ENCODE measurements at places on chromosomes 12 and 14.

DNA sequence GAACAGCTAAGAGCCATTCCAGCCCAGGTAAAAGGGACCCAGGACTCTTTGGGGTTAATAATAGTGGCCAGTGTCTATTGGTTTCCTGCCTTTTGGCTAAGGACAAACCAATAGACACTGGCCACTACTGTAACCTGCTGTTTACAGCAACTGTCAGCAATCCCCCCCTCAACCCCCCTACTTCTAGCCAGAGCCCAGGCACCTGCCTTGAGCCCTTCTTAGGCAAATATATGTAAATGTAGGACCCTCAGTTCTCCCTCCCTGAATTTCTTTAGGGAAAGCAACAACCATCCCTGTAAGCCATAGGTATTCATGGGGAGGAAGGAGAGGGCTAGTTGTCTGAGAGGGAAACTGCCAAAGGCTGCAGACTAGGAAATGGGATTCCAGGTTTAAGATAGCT, 22.3 kb downstream of the HOXC4 start:
- H3K4me1 ChIP-seq: no peaks in the 10 kb centered on the region
- H3K36me3 ChIP-seq: no peaks in the 10 kb centered on the region
- DNase-seq: no peak
- no peaks in the 10 kb centered on the region for H3K27me3 ChIP-seq

GRCh38 chr14:65703996-65704395, 291.5 kb downstream of the FUT8 start:
- no peaks in the 10 kb centered on the region for H3K4me1 ChIP-seq
- H3K36me3 ChIP-seq: peaks cover 22% of the 10 kb centered on the region
- no peaks in the 10 kb centered on the region for H3K27me3 ChIP-seq
- H3K27ac ChIP-seq: no peak overlapping the region

GRCh38 chr14:39880106-39880695, 448.0 kb upstream of the FBXO33 start:
- H3K4me3 ChIP-seq: no peak overlapping the region
- no peaks in the 10 kb centered on the region for H3K36me3 ChIP-seq

DNA sequence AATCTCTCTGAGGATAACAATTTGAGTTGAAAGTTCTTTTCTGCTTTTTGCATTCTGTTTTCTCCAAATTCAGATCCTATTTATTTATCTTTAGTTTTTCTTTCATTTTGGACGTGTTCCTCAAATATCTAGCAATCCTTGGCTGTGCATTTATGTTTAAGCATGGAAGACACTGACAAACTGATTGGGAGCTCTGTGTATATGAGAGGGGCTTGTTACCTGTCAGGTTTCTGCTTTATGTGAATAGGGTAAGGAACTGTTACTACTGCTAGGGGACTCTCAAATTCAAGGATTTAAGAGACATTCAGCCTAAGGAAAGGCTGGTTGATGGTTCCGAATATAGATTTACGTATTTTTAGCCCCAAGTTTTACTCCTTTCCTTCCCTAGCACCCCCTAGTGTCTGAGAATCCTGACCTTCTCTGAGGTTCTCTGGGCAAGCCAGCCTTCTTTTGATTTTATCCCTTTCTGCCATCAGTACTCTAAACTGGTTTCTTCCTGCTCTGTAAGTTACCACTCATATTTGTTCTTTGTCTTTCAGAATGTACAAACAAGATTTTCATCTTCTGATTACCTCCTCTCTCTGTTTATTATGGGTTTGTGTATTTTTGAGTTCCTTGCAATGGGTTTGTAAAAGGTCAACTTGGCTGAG, 30.5 kb downstream of the YLPM1 start:
- H3K4me3 ChIP-seq: no peak overlapping the region
- no peak for DNase-seq
- peaks cover 14% of the 10 kb centered on the region for H3K4me1 ChIP-seq
- no peaks in the 10 kb centered on the region for H3K36me3 ChIP-seq
- H3K27me3 ChIP-seq: no peaks in the 10 kb centered on the region

- no peaks in the 10 kb centered on the region for H3K4me1 ChIP-seq
- H3K4me3 ChIP-seq: no peak overlapping the region
Measured at GRCh38 chr14:34858765-34859164, 16.4 kb downstream of the BAZ1A start.

GRCh38 chr12:61188801-61189595, 1071.2 kb upstream of the USP15 start:
- no peaks in the 10 kb centered on the region for H3K36me3 ChIP-seq
- H3K27ac ChIP-seq: no peak overlapping the region
- no peak overlapping the region for H3K4me3 ChIP-seq
- no peaks in the 10 kb centered on the region for H3K4me1 ChIP-seq
- DNase-seq: no peak
- H3K27me3 ChIP-seq: no peaks in the 10 kb centered on the region
